Esophagus squamous epithelium (tissue), 5 donors: ENCODE measurements at places on chromosomes 13 and 19.
A peak's percentile ranks its signal among the peaks of the same experiment; 100 is the strongest.

DNA sequence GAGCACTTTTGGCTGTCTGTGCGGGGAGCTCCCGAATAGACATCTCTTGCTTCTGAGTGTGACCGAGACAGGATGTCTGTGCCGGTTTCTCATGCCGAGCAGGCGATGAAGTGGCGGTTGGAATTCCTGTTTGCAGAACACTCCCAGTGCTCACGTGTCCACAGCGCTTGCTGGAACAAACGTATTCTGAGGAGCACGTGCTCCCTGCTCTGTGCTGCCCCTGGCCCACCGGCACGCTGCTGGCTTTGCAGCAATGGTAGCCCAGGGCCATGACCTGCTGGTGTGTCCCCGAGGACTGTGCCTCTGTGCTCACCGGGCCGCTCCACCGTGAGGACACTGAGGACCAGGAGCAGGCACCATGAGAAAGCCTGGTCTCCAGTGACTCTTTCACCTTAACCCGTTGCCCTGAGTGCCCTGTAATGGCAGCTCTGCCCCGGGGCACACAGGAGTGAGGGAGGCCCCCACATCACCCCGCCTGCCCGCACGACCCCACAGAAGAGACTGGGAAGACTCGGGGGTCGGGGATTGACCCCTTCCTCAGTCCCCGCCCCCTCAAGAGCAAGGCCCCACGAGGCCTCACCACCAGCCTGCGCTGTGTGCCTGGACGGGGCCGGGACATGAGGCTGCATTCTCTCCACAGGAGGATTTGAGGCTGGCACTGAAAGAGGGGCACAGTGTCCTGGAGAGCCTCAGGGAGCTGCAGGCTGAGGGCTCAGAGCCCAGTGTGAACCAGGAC is 40.0 kb upstream of the F7 start:
- DNase-seq: no peak

- DNase-seq: no peak
These were observed 67.9 kb downstream of the NDFIP2 start for GRCh38 chr13:79548902-79549301.

- no peak for DNase-seq
These were observed 35.3 kb upstream of the NPAS1 start for GRCh38 chr19:46984077-46985010.

- no peak for DNase-seq
These were observed 12.5 kb upstream of the TNFSF9 start for GRCh38 chr19:6518145-6518911.

DNA sequence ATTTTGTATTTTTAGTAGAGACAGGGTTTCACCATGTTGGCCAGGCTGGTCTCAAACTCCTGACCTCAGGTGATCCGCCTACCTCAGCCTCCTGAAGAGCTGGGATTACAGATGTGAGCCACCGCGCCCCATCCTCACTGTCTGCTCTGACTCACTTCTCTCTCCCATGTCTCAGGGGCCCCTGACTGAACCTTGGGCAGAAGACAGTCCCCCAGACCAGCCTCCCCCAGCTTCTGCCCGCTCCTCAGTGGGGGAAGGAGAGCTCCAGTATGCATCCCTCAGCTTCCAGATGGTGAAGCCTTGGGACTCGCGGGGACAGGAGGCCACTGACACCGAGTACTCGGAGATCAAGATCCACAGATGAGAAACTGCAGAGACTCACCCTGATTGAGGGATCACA is 5.0 kb downstream of the SIGLEC9 start:
- DNase-seq: no peak

DNA sequence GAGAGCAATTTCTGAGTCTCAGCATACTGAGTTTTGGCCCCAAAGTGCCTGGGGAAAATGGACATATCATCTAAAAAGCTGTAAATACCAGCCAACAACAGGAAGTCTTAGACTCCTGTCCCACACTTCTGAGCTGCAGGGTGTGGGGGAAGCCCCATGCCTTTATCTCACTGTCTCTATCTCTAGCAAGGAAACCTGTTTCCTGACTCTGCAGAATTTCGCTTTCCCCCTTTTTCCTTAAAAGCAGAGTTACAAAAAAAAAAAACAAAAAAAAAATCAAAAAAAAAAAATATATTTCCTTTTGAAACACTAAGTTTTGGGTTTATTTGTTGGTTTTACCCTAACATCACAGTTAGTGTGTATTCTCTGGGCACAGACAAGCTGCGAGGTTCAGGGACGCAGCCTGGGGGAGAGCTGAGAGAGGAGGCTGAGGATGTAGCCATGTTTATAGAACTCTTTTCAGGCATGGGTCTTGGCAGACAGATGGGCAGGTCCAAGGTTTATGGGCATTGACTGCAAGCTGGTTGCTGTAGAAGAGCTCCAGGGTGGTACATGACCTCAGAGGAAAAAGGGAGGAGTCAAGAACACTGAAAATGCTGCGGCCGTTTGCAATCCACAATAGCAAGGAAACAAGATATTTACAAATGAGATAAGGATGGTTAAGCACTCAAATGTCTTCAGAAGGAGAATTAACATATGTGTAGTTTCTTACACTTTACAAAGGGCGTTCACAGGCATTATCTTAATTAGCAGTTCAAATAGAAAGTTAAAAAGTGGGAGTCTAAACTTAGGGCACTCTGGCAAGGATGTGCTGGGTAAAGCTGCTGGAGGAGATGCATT is 4.9 kb downstream of the MBNL2 start:
- DNase-seq: no peak

DNA sequence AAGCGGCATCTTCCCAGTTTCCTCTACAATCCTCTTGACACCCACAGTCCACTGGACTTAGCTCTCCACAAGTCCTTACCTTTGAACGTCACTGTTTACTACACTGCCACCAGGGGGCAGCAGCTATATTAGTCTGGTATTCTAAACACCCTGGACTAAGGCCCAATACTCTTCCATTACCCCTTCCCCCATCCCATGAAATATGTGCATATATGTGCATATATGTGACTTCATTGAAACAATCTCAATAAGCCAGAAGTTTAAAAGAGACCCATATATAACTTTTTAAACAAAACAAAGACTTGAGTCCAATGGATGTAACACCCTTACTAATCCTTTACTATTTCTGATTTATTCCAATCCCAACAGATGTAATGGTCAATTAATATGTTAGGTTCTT is 15.5 kb downstream of the GGACT start:
- peak; percentile 12 for DNase-seq

- DNase-seq: no peak
These were observed 410.7 kb downstream of the MZT1 start for GRCh38 chr13:72316716-72317115.

GRCh38 chr19:33208371-33208895 is 14.3 kb downstream of the LRP3 start:
- no peak for DNase-seq

GRCh38 chr13:74707291-74707690 is 573.1 kb upstream of the KLF12 start:
- no peak for DNase-seq

GRCh38 chr13:27822873-27823311 is 30.6 kb downstream of the GSX1 start:
- no peak for DNase-seq

GRCh38 chr13:23574421-23575145 is 4.4 kb downstream of the TNFRSF19 start:
- no peak for DNase-seq

DNA sequence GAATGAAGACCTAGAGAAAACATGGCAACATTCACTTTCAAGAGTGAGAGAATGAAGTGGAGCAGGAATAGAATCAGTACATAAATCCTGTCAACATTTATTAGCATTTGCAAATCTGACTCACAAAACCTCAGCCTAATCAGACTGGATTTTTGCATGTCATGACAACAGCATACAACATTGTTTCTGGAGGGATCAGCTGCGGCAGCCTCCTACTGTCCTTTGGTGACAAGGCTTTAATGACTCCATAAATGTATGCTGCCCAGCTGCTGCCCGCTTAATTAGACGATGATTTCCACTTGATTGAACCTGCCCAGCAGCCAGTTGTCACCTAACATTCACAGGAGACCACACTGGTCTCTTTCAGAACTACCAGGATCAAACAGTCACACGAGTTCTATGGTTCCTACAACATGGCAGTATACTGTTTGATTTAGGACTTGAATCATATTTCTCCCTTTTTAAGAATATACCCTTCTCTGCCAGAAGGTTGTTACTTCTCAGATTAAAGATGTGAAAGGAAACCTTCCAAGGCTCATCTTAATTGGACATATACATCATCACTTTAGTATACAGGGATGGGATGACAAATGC is 9.3 kb downstream of the EBPL start:
- no peak for DNase-seq

GRCh38 chr13:22077205-22077683 is 406.4 kb downstream of the FGF9 start:
- no peak for DNase-seq

- DNase-seq: no peak
These were observed 12.2 kb downstream of the PIP5K1C start for GRCh38 chr19:3687774-3688706.

- DNase-seq: no peak
These were observed 15.1 kb upstream of the FOXO1 start for GRCh38 chr13:40681341-40682146.

DNA sequence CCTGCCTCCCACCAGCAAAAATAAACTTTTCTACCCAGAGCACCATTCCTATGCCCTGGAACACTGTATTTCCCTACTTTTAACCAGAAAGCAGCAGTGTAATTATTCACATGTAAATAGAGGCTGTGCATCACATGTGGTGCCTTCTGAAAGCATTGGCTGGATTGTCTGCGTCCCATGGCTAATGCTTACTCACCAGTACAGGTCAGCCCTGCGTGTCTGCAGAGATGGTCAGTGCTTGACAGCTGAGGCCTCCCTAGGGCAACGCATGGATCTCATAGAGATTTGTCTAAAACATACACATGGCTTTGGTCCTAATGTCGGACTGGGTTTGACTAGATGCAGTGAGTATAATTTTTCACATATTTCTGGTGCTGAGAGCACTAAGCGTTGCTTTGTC is 64.2 kb downstream of the DPY19L3 start:
- no peak for DNase-seq

DNA sequence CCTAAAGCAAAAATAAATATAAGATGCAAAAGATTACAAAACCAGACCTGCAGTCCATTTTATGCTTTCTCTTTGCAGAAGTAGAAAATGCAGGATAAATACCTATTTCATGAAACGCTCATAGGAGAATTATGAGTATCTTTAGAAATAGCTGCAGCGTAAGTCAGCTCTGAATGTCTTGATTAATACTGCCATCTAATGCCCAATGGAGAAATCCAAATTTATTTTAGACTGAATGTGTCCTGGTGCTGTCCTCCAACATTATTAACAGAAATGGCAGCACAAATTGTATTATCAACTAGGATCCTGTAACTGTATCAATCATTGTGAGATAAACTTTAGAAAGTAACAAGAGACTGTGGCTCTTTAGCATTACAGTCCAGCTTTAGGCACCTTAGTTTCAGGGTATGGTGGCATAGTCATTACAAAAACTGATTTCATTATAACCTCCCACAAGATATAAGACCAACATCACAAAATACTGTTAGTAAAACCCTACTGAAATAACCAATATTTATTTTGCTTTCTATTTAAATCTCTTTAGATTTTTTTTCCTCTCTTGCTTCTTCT is 162.1 kb upstream of the MIR17HG start:
- DNase-seq: no peak

DNA sequence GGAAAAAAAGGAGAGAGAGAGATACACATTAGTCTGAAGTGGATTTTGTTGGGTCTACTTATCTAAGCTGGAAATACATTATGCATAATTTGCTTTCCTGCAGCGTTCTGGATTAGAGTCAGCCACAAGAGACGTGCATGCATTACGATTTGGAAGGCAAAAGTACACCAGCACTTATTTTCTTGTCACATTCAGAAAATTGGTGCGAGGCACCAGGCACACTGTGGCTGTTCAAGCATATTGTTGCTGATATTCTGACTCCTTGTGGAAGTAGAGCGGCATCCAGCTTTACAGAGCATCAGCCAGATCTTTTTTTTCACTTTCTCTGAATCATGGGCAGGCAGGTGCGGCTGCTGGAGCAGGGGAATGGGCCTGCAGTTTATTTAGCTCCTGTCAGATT is 905.6 kb upstream of the SPRY2 start:
- DNase-seq: no peak

DNA sequence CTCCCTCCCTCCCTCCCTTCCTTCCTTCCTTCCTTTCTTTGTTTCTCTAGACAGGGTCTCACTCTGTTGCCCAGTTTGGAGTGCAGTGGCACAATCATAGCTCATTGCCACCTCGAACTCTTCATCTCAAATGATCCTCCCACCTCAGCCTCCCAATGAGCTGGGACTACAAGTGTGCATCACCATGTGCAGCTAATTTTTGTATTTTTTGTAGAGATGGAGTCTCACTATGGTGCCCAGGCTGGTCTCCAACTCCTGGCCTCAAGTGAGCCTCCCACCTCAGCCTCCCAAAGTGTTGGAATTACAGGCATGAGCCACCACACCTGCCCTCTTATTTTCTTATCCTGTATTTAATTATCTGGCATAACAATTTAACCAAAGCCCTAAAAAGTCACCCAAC is 4.4 kb downstream of the UPK1A start:
- DNase-seq: no peak

GRCh38 chr19:5984600-5984999 is 6.7 kb upstream of the RANBP3 start:
- DNase-seq: no peak

DNA sequence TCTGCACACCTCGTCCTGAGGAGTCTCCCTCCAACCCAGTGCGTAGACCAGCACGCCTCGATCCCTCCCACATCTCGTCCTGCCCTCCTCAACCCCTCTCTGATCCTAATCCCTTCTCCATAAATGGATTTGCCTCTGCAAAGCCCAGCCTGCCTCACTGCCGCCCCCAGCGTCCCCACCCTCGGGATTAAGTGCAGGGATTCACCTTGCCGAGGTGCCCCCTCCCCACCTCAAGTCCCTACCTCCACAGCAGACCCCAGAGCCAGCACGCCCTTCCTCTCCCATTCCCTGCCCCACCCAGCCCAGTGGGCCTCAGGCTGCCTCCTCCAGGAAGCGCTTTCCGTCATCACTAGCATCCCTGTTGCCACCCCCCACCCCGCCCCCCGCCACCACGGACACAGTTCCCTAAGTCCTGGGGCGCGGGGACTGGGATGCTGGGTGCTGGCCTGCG is 4.0 kb downstream of the KLF16 start:
- DNase-seq: no peak

GRCh38 chr13:106083620-106084350 is 451.7 kb downstream of the EFNB2 start:
- DNase-seq: no peak

DNA sequence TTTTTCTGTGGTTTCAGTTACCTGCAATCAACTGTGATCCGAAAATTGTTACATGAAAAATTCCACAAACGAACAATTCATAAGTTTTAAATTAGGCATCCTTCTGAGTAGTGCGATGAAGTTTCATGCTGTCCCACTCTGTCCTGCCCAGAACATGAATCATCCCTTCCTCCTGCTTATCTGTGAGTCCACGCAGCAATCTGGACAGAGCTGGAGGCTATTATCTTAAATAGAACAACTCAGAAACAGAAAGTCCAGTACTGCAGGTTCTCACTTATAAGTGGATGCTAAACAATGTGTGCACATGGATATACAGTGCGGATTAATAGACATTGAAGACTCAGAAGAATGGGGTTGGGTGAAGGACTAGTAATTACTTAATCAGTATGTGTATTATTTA is 583.7 kb upstream of the SPRY2 start:
- DNase-seq: no peak

GRCh38 chr19:53536225-53536548 is 1.8 kb upstream of the ZNF331 start:
- no peak for DNase-seq
